ENCODE measurements at places on chromosomes 4 and X.
A peak's percentile ranks its signal among the peaks of the same experiment; 100 is the strongest.

- peak; percentile 5 for DNase-seq
These were observed 10.6 kb upstream of the CCNG2 start for GRCh38 chr4:77146186-77147078.

- no peak for DNase-seq
These were observed 178.4 kb downstream of the DHX15 start for GRCh38 chr4:24405926-24406325.

- no peak for DNase-seq
These were observed 348.3 kb downstream of the ARHGAP24 start for GRCh38 chr4:85823295-85823694.

DNA sequence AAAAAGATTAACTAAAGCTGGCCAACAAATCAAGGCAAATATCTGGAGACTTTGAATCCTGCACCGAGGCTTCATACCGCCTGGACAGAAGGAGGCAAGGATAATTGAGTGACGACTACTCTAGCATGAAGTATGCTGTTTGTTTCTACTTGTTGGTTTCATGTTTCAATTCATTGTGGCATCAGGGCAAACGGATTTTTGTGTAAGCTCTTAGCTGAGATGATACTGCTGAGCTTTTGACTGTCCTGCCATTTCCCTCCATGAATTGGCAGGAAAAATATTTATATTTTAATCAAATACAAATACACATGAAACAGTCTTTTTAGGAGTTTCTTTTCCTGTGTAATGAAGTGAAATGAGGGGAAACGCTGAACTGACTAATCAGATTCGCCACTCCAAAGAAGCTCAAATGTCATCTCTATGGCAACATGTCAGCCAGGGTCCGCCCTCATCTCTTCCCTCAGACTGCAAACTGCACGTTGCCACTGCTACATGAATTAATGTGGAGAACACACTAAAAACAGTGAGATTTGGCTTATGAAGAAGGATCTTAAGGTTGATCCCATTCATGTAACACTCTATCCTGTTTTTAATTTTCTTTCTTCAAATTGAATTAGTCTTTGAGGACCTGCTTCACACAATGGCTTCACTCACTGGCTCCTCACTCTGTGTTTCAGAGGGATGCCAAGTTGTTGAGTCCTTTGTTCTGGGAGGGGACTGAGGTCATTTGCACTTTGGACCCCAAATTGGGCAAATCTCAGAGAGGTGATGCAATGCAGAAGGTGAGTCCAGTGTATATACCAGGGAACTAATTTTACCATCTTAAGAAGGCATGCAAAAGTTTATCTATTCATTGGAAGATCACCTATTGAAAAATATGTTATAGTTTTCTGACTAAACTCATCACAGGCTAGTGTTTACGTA is 149.6 kb upstream of the MID1 start:
- DNase-seq = peak; percentile 71

DNA sequence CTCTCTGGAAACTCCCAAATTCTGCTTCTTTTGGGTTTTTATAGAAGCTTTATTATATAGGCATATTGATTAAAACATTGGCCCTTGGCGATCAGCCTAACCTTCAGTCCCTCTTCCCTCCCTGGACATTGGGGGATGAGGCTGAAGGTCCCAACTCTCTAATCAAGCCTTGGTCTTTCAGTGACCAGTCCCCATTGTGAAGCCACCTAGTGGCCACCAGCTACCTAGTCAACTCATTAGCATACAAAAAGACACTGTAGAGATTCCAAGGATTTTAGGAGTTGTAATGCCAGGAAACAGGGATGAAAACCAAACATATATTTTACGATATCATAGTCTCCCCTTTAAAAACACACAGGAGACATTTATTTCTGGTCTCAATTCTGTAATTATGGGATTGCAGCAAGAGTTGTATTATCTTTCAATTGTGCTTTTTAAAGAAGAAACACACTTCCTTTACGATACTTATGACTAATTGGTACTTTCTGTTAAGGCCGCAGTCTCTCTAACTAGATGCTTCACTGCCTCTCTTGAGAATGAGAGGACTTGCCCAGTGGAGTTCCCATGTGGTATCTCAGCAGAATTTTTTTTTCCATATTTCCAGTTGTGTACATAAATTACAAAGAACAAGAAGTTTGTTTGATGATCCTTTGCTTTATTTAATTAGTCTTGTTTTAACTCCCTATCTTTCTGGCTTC is 58.2 kb downstream of the WDR17 start:
- peak; percentile 8 for DNase-seq

- DNase-seq = peak; percentile 80
These were observed 28.5 kb upstream of the FGF2 start for GRCh38 chr4:122798101-122798500.

GRCh38 chr4:8585186-8585585 is 5.0 kb downstream of the GPR78 start:
- DNase-seq = no peak

GRCh38 chr4:13921805-13922204 is 294.3 kb upstream of the BOD1L1 start:
- no peak for DNase-seq

GRCh38 chr4:4395849-4396627 is 9.1 kb downstream of the NSG1 start:
- DNase-seq = no peak

GRCh38 chr4:76055016-76055415 is 19.1 kb upstream of the CXCL11 start:
- DNase-seq = no peak

DNA sequence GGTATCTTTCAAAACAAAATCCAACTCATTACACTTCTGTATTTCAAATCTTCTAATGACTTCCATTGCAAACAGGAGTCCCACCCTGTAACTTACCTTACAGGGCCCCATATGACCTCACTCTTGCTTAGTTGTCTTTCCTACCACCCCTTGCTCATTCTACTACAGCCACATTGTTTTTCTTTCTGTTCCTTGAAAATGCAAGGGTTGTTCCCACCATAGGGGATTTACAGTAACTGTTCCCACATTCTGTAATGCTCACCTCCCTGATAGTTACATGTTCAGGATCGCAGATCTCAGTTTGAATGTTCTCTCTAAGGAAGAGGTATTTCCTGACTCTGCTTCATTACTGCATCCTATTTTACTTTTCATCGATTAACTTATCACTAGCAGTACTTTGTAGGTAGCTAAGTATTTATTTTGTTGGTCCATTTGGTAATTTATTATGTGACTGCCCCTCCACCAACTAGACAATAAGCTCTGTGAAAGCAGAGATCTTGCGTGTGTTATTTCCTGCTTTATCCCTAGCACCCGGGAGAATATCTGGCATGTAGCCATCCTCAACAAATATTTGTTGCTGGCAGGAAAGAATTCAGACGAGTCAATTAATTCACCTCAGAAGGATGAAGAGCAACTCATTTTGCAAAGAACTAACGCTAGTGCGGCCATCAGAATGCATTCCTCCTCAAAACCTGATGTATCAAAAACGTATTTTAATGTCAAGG is 21.4 kb downstream of the MAOB start:
- no peak for DNase-seq

- peak; percentile 1 for DNase-seq
These were observed 9.8 kb upstream of the UTP3 start for GRCh38 chr4:70678383-70678999.

GRCh38 chr4:34766935-34767334 is 1477.4 kb downstream of the ARAP2 start:
- peak; percentile 26 for DNase-seq

DNA sequence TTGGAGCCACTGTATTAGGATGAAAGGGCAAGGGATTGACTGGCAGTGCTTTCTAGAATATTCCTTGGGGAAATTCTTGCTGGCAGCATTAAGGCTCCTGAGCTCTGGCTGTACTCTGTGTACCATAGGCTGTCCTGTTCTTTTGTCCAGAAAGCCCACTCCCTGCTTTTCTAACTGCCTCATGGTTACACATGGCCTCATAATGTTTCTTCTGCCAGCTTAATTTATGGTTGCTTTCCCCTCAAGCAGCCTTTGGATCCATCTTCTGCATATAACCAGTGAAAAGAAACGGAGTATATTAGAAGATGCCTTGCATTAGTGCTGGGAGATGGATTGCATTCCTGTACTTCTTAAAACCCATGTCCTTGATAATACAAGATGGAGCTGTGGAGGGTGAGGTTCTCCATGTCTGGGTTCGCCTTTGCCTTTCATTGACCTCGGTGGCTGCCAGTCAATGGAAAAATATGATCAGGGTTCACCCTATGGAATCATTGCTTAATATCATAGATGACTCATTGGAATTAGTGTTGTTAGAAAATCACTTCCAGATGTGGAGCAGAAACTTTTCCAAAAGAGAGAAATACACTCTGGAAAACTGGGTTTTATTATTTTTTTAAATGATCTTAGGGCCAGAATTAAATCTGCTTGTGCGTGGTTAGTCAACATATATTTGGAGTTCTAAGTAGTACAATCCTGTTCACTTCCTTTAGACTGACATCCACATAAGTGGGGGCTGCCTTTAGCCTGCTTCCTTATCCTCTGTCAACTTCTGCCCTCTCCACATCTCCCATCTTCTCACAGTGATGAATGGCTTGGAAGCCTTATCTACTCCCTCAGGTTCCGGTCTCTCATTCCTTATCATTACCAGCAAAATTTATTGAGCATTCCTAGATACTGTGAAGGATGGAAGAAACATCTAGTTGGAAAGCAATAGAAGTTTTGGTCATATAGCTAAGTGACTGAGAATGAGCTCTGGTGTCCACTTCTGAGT is 24.9 kb downstream of the DOCK11 start:
- DNase-seq = no peak

DNA sequence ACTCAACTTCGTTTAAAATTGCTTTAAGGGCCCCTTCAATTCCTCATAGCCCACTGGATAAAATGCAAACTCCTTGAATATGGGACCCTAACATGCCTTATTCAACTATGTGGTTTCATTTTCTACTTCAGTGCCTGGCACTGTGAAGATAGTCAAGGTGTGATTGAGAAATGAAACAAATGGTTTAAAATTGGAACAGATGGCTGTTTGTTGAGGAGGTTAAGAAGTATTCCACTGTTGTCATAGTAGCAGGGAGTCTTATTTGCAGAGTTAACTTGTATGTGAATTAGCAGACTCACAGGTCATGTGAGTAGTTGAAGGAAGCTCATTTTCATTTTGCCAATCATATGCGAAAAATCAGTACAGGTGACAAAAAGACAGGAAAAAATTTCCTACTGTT is 593.3 kb downstream of the KCTD8 start:
- no peak for DNase-seq

DNA sequence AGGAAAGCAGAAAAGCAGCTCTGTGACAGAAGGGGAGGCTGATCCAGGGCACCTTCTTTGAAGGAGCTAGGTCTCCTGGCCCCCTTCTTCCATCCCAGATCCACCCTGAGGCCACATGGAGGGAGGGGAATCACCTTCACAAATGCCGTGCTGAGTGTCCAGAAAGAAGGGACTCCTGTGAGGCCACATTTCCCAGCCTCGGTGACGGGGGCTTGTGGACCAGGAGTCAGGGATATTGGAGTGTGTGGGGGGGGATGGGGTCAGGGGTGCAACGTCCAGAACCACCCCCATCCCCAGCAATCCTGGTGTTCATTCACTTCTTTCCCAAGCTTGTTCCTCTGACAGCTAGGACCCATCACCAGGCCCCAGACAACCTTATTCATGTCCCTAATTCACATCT is 4.7 kb downstream of the TIMM17B start:
- no peak for DNase-seq

GRCh38 chr4:55931833-55932232 is 16.9 kb upstream of the CEP135 start:
- DNase-seq = no peak

DNA sequence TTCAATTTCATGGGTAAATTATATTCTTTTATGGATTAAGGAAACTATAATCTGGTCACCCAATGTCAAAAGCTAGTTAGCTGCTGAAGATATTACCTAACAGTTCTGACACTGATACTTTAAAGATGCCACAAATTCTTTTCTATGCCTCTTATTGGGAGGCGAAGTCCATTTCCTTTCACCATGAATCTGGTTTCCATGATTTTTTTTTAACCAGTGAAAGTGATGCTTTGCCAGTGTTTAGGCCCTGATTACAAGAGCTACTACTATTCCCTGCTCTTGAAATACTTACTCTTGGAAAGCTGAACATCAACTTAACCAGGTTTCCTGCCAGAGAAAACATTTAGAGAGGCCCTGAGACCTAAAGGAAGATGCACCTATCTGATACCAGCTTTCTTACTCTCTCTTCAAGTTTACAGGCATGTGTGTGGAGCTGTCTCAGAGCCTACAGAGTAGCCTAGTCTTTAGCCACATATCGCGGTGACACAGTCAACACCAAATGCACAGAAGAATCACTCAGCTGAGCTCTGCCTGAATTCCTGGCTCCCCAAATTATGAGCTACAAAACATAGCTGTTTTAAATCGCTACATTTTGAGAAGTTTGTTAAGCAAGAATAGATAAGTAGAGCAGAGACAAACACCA is 1280.8 kb downstream of the PCDH7 start:
- no peak for DNase-seq

DNA sequence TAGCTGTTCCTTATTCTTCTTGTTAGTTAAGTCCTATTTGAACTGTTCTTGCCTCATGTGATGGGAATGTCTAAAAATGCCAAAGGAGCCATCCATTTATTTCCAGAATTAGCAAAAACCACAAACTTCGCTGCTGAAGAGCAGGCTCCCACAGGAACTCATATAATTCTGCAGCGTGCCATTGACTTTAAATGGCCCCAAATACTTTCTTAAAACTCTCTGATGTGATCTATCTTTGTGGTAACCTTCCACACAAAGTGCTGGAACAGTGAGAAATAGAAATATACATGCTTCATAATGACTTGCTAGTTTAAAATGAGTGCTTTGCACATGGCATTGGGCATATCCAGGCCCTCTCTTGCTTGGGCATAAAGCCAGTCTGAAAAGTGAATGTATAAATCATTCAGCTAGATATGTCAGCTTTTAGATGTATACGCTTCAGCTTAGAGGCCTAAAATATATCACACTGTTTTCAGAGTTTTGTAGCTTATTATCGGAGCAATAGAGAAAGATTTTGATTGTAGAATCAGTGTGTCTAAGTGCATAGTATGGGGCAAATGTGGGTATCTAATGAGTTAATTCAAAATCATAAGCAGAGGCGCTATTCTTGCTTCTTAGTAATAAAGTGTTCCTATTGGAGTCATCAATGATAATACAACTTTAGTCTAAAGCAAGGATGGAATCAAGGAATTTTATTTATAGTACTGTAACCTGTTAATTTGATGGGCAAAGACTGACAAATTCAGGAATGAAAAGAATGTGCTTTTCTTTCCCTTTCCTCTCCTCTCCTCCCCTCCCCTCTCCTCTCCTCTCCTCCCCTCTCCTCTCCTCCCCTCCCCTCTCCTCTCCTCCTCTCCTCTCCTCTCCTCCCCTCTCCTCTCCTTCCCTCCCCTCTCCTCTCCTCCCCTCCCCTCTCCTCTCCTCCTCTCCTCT is 392.2 kb upstream of the ZFP42 start:
- no peak for DNase-seq

DNA sequence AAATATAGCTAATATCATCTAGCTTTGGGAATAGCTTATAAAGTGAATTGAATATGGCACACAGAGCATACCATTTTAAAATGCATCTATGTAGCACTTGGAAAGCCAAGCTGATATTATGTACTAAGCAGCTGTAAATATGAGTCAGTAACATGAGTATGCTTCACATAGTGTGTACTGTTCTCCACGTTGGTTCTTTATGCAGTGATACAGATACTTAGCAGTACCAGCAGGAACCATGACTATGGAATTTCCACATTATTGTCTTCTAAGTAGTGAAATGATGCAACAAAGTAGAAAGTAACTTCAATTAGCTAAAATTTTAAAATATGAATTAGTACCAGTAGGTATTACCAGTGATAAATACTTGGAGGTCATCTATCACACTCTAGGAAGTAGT is 320.1 kb downstream of the BMPR1B start:
- no peak for DNase-seq

GRCh38 chr4:108193886-108194672 is 25.3 kb upstream of the LEF1 start:
- DNase-seq = peak; percentile 5
